ENCODE measurements at places on chromosomes 4 and X.

- DNase-seq, result peak; percentile 55
These were observed 74.6 kb downstream of the WDR44 start for GRCh38 chrX:118420462-118420861.

DNA sequence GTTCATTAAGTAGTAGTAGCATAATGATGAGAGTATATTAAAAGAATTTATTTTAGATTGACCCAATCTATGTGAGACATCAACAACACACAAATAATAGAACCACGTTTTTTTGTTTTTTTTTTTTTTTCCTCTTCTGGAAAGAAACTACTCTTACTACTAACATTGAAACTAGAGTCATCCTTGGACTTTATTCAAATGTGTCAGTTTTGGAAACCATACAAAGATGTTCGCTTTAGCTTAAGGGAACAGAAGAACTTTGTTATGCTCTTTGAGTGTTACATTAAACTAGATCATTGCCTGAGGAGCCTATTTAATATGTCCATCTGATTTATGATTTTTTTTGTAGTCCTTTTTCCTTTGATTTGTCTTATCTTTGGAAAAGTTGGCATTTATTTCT lies 166.7 kb downstream of the RPA4 start:
- DNase-seq, result peak; percentile 27

- DNase-seq, result no peak
These were observed 5.0 kb downstream of the HGFAC start for GRCh38 chr4:3446631-3447320.

- no peak for DNase-seq
These were observed 8.0 kb downstream of the RPL34 start for GRCh38 chr4:108628411-108628810.

- no peak for DNase-seq
These were observed 98.0 kb downstream of the RELL1 start for GRCh38 chr4:37588150-37588549.

DNA sequence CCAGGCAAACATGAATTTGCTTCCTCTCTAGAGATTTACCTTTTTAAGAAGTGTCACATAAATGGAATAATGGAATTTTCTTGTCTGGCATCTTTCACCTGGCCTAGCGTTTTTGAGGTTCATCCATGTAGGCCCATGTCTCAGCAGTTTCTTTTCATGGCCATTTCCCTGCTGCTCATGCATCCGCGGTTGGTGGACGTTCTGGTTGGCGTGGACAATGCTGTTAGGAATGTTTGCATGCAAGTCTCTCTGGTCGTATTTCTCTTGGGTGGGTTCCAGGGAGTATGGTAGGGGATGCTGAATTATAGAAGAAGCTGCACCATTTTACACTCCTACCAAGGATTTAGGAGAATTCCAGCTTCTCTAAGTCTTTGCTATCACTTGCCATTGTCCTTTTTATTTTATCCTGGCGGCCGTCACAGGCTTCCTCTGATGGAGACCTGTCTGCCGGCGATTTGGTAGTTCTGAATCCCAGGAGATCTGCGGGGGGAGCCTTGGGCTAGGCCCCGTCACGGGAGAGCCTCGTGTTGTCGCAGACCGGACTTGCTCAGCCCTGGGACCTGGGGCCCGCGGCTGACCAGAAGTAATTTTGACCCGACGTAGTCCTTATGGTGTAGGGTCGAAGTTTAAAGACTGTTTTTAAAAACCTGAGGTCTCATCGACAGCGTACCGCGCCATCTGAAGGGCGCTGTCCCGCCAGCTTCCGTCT lies 56.9 kb upstream of the TADA2B start:
- peak; percentile 83 for DNase-seq

DNA sequence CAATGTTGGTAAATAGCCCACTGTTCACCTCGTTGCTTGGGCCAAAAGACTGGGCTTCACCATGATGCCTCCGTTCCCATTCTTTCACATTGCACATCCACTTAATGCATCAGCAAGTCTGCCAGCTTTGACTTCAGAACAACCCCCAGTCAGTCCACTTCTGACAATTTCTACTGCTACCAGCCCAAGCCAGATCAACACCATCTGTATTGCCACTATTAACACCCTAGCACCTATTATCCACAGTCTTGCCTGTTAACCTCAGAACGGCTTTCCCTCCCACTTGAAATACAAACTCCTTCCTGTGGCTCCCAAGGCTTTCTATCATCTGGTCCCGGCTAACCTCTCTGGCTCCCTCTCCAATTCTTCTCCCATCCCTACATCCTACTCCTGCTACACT lies 95.7 kb downstream of the SH3RF1 start:
- no peak for DNase-seq

GRCh38 chr4:40515398-40516293 lies 114.0 kb downstream of the RBM47 start:
- DNase-seq, result peak; percentile 59

DNA sequence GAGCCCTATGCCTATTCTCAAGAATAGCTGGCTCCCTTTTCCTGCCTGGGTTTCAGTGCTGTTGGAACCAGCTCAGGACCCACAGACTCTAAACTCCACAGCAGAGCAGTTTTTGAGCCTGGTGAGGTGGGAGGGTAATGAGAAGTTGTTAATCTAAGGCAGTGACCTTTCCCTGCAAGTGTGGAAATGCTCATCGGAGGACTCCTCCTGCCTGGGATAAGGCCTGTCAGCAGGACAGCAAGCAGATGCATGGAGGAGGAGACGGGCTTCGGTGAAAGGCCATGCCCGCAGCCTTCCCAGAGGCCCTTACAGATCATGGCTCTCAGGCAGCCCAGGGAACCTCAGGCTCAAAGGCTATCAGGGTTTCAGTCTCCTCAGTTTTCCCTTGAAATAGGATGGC lies 70.0 kb upstream of the SHISA3 start:
- DNase-seq, result peak; percentile 38

DNA sequence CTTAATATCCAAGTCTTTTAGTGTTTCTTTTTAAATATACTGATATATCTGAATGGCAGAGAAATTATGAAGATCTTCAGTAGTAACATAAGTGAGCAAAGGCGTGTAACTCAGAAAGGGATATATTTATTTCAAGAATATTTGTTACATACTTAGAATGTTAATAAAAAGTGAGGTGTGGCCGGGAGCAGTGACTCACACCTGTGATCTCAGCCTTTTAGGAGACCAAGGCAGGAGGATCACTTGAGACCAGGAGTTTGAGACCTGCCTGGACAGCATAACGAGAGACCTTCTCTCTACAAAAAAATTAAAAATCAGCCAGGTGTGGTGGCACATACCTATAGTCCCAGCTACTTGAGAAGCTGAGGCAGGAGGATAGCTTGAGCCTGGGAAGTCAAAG lies 651.0 kb downstream of the ADGRL3 start:
- no peak for DNase-seq

- DNase-seq, result peak; percentile 76
These were observed 136.4 kb downstream of the ZNF674 start for GRCh38 chrX:46408553-46409407.

- DNase-seq, result no peak
These were observed 77.1 kb downstream of the RBM46 start for GRCh38 chr4:154858166-154858565.

GRCh38 chr4:5952975-5953951 lies 60.4 kb upstream of the CRMP1 start:
- DNase-seq, result no peak

GRCh38 chrX:30935985-30936384 lies 46.9 kb upstream of the TAB3 start:
- peak; percentile 15 for DNase-seq

DNA sequence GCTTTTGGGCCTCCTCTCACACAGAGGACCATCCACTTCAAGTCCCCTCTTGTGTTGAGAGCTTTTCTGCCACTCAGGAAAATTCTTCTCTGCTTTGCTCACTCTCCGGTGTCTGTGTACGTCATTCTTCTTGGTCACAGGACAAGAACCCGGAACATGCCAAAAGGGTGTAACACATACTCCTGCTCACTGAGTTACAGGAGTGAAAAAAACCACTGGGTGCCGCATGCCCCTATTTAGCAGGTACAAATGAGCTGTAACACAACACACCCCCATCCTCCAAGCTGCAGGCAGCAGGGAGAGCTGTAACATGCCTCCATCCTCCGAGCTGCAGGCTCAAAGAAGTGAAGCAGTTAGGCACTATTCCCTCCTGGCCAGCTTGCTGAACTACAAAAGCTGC lies 13.0 kb upstream of the CXCL2 start:
- DNase-seq, result peak; percentile 90

DNA sequence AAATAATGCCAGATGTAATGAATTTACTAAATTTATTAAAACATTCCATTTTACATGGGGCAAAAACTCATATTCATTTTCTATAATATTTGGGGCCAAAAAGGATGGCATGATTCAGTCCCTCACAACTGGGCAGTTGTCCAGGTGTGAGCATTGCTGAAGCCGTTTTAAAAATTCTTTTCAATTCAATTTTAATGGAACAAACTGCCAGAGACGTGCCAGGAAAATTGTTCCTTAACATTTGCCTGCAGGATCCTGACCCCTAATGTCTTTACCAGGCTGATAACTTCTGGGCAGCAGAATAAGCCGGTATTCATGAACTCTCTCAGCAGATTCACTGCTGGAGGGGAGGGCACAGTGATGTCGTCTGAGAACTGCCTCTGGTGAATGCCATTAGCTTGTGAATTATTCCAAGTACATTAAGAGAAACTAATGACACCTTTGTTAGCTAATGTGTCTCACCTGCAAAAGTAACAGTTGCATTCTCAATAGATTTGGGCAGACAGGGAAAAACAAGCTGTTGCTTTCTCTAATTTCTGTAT lies 1445.1 kb upstream of the TENM3 start:
- DNase-seq, result no peak

DNA sequence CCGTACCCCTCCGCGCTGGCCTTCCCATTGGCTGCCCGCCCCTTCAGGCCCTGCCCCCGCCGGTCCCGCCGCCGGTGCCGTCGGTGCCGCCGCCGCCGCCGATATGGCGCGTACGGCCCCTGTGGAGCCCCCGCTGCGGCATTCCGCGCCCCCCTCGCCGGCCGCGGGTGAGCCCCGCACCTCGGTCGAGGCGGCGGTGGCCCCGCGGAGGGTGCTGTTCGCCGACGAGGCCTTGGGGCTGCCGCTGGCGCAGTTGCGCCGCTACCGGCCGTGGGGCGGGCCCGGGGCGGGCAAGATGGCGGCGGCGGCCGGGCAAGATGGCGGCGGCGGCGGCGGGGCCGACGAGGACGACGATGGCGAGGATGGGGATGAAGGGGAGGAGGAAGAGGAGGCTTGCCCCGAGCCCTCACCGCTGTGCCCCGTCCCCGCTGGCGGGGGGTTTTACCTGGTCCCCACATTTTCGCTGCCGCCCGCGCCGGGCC lies at the start of gene PPP1R3F:
Gene PPP1R3F, plus strand, starts transcription at position 27 of the 482 bp plus-strand sequence. Its CDS starts 77 bp downstream, at position 104.
- no peak for DNase-seq

DNA sequence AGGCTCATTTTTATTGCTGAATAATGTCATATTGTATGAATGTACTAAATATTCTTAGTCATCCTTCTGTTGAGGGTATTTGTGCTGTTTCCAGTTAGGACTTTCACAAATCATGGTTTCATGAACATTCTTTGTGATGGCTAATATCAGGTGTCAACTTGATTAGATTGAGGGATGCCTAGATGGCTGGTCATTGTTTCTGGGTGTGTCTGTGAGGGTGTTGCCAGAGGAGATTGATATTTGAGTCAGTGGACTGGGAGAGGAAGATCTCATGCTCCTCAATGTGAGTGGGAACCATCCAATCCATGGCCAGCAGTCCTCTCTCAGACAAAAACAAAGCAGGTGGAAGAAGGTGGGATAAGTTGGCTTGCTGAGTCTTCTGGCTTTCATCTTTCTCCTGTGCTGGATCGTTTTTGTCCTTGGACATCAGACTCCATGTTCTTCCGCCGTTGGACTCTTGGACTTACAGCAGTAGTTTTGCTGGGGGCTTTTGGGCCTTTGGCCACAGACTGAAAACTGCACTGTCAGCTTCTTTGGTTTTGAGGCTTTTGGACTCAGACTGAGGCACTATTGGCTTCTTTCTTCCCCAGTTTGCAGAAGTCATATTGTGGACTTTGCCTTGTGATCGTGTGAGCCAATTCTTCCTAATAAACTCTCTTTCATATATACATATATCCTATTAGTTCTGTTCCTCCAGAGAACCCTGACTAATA lies 11.9 kb upstream of the HS3ST1 start:
- DNase-seq, result no peak

- DNase-seq, result peak; percentile 10
These were observed 12.7 kb downstream of the MGARP start for GRCh38 chr4:139267301-139267700.

DNA sequence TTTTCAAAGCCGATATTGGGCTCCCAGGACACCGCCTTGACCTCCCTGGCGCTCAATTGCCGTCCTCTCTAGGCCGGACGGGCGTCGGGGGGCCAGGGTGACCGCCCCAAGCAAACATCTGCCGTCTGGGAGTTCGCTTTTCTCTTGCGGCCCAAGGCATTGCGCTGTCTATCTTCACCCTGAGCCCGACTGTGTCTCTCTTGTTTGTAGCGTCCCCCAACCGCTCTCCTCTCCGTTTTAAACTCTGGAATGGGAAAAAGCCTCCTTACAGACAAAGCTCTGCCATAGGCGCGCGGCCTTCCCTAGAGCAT lies 551 bp upstream of the ARX start:
- no peak for DNase-seq

DNA sequence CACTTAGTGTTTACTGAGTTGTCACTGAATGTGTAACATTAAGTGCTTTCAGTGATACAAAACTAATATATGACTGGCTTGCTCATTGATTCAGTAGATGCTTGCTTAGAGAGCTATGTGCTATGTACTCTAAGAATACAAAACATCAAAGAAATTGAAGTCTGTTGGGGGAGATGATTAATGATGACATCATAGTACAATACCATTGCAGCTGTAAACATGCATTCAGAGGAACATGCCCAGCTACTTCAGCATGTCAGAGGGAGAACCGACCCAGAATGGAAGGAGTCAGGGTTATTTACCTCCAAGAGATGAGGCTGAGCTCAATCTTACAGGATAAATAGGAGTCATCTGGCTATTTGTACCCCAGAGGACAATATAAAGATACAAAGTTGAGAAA lies 290.8 kb downstream of the TENM3 start:
- DNase-seq, result peak; percentile 44

DNA sequence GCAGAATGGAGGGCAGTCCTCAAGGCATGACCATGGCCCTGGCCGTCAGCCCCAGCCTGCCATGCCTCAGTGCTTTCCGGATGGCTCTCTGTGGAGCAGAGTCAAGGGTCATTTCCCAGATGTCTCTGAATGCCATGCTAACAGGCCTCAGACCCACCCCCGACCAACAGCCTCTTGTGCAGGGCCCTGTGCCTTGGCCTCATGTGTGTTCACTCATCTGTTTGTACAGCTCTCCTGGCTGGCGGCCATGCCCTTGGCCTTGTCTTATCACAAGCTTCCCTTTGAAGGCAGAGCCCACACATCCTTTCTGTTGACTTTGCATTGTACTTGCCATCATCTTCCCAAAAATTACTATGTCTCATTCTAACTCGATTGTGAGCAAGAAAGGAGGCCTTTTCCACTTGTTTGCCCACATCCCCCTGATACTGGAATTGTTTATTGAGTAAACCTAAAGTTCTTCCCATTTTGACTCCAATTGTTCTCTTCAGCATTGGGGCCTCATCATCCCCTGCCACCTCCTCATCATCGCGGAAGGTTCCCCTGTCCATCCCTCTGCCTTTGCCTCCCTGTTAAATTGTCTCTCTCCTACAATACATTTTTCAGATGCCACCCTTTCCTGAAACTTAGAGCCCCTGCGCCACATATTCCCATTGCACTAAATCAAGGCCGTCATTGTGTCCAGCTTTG lies 6.3 kb downstream of the CA5B start:
- DNase-seq, result no peak
